MM.1S (cell line): ENCODE measurements at places on chromosomes 4 and X.
A peak's percentile ranks its signal among the peaks of the same experiment; 100 is the strongest.

GRCh38 chr4:133146574-133147241 is 2.4 kb upstream of the PCDH10 start:
- peak; percentile 46 for DNase-seq

DNA sequence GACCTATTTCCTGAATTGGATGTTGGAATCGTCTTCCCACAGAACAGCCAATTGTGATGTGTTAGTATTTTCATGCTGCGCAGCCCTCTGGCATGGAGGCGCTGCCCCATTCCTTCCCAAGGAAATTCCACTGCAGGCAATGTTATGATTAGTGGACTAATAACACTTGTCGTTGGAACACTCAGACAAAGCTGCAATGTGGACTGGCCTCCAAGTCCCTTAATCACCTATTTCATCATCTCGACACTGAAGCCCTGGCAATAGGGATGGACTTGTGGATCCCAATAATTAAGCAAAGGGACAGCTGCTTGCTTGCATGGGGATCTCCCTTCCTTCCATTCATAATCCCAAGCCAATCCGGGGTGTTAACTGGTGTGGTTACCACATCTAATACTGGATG is 78.8 kb upstream of the PLAC1 start:
- DNase-seq, result no peak

- no peak for DNase-seq
Observed at GRCh38 chr4:174593701-174594100, 71.4 kb upstream of the HPGD start.

GRCh38 chrX:1477801-1478458 is 25.2 kb upstream of the ASMTL start:
- DNase-seq, result no peak

DNA sequence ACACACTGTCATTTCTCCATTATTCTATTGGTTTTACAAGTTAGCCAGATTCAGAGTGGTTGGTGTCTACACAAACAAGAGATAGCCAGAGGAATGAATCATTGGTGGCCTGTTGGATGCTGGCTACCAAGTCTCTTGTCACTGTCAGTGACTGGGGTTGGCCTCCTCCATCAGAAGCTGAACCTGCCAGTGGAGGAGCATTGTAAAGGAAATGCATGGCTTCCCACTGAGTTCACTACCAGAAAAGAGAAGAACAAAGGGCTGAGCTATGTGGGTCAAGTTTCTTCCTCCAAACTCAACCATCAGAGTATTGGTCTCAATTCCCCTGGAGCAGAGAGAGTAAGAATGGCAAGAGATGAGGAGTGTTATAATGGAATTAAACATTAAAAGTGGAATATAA is 26.5 kb upstream of the ANKRD50 start:
- DNase-seq, result no peak

DNA sequence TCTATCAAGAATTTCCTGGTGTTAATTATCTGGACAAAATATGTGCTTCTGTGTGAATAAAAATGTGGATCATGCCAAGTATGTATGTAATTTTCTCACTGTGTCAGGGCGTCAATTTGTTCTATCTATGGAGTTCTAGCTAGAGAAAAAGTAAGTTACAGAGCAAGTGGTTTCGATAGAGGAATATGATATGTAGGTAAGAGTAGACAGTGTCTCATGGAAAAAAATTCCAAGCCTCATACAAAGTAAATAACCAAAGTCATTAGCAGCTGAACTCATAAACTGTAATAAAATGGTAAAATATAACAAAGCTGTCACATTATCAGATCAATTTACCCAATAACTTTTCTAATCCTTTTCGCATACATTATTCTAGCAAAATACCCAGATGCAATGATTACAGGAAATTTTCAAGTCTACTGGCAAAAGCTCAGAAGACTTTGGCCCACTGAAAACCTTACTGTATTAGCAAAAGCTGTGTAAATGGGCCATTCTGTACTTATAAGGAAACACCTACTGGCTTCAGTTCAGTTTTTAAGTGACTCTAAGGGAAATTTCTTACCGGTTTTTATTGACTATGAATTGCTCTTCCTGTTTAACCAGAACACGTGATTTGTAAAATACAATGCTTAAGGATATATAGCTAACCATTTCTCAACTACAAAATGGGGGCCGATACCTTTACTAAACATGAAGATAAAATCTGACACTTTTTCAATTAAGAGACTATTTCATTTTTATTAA is 121.0 kb upstream of the ARSJ start:
- no peak for DNase-seq

GRCh38 chr4:187826725-187827124 is 168.8 kb upstream of the ZFP42 start:
- no peak for DNase-seq

- DNase-seq, result no peak
Observed at GRCh38 chr4:174425669-174426068, 96.6 kb downstream of the HPGD start.

DNA sequence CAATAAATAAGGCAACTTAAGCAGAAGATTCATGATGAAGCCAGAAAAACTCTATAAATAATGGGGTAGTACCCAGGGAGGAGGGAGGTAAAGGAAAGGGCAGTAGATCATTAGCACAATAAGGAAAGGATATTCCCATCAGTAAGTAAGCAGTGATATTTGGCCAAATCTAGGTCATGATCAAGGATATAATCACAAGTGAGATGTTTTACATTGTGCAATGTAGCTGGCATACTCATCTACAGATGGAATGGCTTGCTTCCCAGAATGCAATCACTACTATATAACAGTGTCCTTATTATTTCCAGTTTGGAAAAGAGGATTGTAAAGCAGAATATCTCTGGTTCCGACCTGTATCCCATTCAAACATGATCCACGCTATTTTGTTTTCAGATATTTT is 483.4 kb downstream of the RPA4 start:
- no peak for DNase-seq

DNA sequence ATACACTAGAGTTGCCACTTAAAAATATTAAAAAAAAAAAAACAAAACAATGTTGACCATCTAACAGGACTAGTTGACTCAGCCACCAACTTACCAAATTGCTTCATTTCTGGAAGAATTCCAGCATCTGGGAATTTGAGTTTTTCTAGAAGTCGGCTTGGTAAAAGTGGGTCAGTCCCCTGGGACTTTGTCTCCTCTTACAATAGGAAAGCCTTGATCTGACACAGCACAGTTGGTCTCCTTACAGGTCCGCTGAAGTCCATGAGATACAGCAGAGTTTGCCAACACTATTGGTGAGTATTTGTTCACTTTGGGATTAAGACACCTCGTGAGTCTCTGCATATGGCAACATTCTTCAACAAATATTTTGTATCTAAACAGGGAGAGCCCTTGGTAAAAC is 18.2 kb upstream of the DDIT4L start:
- no peak for DNase-seq

- DNase-seq, result peak; percentile 43
Observed at GRCh38 chr4:90419124-90419711, 292.0 kb downstream of the CCSER1 start.

- no peak for DNase-seq
Observed at GRCh38 chr4:182715548-182715947, 201.6 kb downstream of the DCTD start.

- DNase-seq, result no peak
Observed at GRCh38 chr4:133775881-133776280, 425.7 kb downstream of the PABPC4L start.

GRCh38 chr4:101555341-101555880 is 208.1 kb upstream of the PPP3CA start:
- DNase-seq, result no peak

- DNase-seq, result no peak
Observed at GRCh38 chr4:94690851-94691254, 66.9 kb upstream of the BMPR1B start.

DNA sequence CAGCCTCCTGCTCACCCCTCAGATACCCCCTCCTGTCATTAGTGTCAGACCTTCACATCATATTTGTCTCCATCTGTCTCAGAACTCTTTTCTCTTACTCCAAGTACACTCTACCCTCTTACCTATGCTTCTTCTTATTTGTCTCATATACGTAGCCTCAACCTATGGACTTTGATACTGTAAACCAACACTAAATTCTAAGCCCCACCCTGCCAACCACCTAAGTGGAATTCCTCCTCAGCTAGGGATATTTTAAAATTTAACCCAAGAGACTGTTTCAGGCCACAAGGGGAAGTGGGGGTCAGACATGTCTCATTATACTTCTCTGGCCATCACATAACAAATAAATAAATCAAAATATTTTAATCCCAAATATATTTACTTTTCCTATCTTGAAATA is 778.1 kb upstream of the GRID2 start:
- DNase-seq, result no peak

GRCh38 chr4:52376132-52376704 is 282.9 kb downstream of the USP46 start:
- peak; percentile 10 for DNase-seq

- DNase-seq, result no peak
Observed at GRCh38 chr4:182929296-182929695, 12.1 kb upstream of the DCTD start.

DNA sequence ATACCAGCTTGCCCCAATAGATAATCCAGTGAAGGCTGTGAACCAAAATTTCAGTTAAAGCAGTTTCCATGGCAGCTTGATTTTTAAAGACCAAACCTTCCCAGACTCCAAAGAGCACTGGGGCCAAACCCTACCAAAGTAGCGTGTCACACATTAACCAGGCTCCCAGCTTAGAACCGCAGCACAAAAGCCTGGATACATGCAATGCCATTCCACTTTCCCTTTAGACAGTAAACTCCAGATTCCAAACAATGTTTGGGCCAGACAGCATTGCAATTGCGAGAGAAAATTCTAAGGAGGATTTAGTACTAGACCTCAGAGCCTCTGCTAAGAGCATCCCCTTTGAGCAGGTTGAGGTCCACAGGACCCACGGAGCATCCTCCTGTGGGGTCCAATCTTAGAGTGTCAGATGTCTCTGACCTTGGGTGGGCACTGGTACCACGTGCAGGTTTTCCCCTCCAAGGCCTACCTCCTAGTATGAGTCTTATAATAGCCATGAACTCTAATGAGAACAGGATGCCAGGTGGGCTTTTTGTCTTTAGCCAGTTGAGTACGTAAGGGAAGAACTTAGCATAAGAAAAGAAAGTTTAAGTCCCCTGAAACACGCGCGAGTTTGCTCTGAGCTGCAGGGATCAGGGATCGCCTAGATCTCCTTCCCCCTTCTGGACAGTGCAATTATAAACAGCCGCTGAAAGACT is 38.8 kb downstream of the MGARP start:
- DNase-seq, result no peak

DNA sequence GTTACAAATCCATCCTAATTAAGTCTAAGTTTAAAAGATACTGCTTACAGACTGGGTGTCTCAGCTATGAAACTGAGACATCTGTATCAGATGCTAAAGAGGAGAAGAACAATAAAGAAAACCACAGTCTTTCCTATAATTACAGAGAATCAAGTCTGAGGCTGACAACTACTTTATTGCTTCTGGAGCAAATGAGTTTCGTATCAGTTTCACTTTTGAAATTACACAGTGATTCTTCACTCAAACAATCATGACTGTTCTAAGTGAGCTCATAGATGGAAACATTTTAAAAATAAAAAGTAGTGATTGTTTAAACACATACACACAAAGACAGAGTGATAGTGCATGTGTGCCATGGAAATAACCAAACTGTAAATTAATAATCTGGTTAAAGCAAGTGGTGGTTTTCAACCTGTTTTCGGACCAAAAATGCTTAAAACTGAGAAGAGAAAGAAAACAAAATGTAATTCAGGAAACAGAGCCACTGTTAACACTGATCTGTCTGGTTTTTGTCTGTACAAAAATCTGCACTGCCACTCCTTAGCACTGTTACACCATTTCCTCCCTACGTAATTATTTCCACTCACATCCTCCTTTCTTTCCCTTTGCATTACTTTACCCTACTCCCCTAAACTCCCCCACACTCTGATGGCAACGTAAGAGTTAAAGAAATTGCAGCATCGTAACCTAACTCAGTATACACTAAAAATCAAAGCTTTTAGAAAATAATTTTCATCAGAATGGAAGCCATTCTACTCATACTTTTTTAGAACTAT is 12.5 kb downstream of the RFC1 start:
- peak; percentile 93 for DNase-seq

GRCh38 chr4:79685542-79685941 is 277.5 kb upstream of the GK2 start:
- no peak for DNase-seq

DNA sequence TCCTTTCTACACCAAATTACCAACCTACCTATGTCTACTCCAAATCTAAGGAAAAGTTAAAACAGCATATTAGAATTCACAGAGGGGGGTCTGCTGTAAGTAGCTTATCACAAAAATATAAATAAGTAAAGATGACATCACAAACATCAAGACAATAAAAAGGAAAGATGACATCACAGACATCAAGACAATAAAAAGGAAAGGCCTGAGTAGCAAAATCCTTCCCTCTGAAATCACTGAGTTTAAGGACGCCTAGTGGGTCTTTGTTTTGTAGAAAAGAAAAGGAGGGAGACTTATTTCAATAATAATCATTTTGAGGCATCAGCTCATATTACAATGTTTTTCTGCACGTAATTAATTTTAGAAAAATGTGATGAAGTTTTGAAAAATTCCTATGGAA is 707.0 kb upstream of the GRID2 start:
- no peak for DNase-seq

GRCh38 chr4:138234248-138234647 is 7.9 kb downstream of the SLC7A11 start:
- DNase-seq, result no peak

DNA sequence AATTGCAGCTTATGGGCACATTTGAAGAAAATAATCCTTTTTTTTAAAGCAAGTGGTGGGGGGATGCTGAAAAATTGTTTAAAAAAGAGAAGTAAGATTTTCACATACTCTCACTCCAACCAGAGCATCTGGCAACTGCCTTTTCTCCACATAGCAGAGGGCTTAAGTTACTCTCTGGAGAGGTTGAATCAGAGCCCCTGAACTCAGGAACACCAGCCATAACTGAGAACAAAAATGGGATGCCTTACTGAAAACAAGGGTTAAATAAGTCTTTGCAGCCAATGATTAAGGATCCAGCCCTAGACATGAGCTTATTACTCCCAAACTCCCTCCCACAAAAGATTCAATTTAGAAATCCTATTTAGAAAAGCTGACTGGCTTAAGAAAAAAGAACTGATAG is 27.5 kb downstream of the CASK start:
- no peak for DNase-seq

DNA sequence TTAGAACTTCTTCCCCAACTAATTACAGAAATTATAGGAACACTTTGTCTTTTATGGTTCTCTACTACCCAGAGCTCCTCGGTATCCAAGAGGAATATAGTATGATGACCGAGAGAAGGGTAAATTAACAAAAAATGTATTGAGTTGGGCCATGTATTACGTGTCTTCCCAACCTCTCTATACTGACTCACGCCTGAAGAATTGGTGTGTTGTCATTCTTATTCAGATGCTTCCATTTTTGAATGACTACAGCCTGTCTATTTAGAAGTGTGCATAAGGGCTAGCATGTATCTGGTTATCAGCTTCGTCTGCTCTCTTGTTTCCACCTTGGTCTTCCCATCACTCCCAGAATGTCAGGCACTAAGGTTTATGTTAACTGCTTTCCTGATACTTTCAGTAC is 24.5 kb upstream of the SCD5 start:
- DNase-seq, result no peak

DNA sequence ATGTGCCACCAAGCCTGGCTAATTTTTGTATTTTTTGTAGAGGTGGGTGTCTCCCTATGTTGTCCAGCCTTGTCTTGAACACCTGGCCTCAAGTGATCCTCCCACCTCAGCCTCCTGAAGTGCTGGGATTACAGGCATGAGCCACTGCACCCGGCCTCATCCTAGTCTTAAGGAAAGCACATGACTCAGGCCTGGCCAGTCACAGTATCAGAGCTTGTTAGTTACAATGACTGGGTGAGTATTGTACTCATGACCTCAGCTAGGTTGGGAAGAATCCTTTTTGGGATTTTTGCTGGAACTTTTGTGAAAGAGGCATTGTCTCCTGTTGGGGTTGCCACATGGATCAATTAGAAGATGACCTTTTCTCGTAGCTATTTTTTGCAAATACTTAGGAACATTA is 292.8 kb downstream of the RAPGEF2 start:
- DNase-seq, result no peak
